ENCODE measurements at places on chromosomes 12 and 14.

DNA sequence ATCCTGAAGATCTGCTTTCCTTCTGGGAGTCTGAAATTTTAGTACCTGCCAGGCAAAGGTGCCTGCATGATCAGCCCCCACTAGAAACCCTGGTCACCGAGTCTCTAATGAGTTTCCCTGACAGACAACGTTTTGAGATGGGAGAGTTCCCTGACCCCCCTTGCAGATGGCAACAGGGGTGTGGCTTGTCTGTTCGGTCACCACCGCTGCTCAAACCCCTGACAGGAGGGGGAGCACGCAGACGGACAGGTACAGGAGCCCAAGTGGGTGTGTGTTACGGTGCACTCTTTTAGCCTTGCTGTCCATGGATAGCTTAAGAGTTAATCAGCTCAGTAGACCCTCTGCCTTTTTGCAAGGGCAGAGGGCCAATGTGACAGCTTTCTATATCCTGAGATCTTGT, 19.3 kb upstream of the CDKN3 start:
- no peak for DNase-seq

GRCh38 chr12:121061831-121062230, 22.8 kb upstream of the OASL start:
- DNase-seq = no peak

DNA sequence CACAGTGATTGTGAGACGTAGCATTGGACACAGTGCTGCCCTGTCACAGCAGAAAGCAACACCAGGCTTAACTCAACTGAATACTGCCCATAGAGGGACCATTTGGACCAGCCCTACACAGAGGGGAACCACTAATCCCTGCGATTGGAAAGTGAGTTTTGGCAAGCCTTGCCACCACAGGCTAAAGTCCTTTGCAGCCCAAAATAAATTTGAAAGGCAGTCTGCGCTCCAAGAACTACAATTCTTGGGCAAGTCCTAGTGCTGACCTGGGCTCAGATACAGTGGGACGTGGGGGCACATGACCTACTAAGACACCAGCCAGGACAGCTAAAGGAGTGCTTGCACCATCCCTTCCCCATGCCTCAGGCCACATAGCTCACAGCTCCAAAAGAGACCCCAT, 331.4 kb upstream of the GARIN2 start:
- no peak for DNase-seq

- DNase-seq = no peak
Observed at GRCh38 chr12:1830401-1830845, 10.1 kb downstream of the LRTM2 start.

DNA sequence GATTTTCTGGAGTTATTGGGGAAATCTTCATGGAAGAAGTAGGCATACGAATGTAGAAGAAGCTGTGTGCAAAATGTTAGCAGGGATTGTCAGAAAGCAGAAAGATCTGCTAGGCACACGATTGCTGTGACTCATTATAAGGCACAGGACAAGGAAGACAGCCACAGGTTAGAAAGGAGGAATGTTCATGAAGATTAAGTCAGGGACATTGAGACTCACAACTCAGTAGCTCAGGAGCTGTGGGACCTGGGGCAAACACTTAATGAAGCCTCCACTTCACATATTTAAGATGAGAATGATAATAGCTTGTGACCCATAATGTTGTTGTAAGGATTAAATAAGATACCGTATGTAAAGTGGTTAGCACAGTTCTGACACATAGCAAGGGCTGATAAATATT, 26.6 kb upstream of the RTRAF start:
- DNase-seq = no peak

- DNase-seq = peak; percentile 35
Observed at GRCh38 chr12:8860165-8860961, 37.9 kb downstream of the A2ML1 start.

- no peak for DNase-seq
Observed at GRCh38 chr14:59297071-59297776, 108.8 kb downstream of the DAAM1 start.

GRCh38 chr14:62301080-62301479, 538.9 kb downstream of the SNAPC1 start:
- no peak for DNase-seq

All from CD4-positive, alpha-beta T cell treated with Interleukin-1 beta for 1 hour (primary cell).